Naive thymus-derived CD8-positive, alpha-beta T cell (primary cell): ENCODE measurements at places on chromosomes 16 and 17. TPM values are rescaled to one million over a fixed set of nuclear protein-coding genes. Genes with fewer than 3 reads are reported as not detected.

DNA sequence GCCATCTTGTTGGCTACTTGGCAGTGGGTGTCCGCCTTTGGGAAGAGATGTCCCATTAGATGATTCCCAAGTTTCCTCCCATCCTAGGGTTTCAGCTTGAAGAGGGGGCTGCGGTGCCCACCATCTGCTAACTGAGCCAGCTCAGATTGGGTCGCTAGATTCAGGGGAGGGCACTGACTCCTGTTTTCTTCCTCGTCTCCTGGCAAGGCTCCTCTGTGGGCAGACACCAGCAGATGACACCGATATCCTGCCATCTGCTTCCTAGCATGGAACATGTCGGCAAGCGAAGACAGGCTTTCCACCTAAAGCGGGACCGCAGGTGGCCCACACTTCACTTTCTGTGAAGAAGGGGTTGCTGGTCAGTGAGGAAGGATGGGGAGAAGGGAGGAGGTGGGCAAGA, 27.3 kb downstream of the C17orf75 start:
- H3K27ac ChIP-seq = no peak overlapping the region
- no peaks in the 10 kb centered on the region for H3K36me3 ChIP-seq
- peaks cover 6% of the 10 kb centered on the region for H3K27me3 ChIP-seq
- no peak overlapping the region for H3K4me3 ChIP-seq
- no peaks in the 10 kb centered on the region for H3K4me1 ChIP-seq

DNA sequence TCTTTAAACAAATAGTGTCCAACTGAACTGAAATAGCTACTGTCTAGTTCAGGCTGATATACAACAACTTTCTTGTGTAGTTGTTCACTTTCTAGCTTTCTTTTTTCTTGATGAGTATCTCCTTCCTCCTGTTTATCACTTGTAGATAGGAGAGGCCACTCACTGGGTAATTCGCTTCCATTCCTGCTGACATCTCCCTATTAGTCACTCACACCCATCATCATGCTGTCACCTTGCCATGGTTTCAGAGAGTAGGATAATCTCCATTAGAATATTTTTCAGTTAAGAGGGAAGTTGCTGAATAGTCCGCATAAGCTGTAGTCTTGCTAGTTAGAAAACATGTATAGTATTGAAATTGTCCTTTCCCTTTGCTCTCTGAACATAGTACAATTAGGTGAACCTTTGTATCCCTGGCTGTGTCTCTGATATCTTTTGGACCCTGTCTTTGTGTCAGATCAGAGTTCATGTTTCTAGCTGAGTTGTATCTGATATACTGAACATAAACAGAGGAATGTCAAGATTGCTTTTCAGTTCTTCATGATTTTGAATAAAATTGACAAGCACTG, 64.4 kb upstream of the RASL10B start:
- H3K27ac ChIP-seq = no peak overlapping the region
- no peak for DNase-seq
- H3K27me3 ChIP-seq = no peaks in the 10 kb centered on the region

GRCh38 chr16:1354815-1355540, 3.2 kb downstream of the GNPTG start:
- peaks cover 49% of the 10 kb centered on the region for H3K4me1 ChIP-seq
- no peaks in the 10 kb centered on the region for H3K27me3 ChIP-seq
- DNase-seq = no peak
- H3K4me3 ChIP-seq = peak overlapping the region; percentile 45

DNA sequence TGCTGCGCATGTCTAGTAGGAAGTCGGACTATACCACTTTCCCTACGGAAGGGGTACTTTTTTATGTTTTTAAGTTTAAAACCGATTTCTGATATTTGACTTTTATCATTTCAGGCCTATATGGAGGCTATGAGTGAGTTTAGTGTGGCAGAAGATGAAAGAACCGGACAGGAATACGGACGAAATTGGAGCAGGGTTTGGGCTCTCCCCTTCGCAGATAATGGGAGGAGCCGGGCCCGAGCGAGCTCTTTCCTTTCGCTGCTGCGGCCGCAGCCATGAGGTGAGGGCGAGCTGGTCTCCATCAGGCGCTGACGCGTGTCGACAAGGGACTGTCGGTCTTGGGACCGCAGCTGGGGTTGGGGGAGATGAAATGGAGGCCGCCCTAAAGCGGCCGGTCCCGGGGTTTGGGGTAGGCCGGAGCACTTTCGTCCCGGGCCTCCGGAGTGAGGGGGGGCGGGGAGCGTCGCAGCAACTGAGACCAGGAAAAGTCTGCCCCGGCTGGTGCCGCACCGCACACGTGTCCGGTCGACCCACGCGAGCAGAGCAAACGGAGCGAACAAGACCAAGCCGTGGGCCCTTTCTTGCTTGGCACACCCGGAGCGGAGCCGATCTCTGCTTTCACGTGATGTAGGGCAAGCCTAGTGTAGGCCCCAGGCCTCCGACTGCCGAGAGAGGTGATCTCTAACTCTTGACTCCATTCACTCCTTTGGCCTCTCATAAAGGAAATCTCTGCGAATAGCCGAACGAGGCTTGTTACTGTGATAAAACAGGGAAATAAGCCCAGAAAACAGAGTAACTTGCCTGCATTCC, at the start of gene RPL19:
RPL19 (plus strand) TSS at position 214 of the 810 bp plus-strand sequence; CDS start at position 276, 62 bp downstream.
- H3K36me3 ChIP-seq = peaks cover 22% of the 10 kb centered on the region

- H3K4me1 ChIP-seq = peaks cover 11% of the 10 kb centered on the region
- peak; percentile 71 for DNase-seq
- H3K27ac ChIP-seq = no peak overlapping the region
These were observed 47.0 kb upstream of the AMZ2 start for GRCh38 chr17:68200689-68201417.

The ENGASE gene
- polyA plus RNA-seq = 1.6 TPM

- H3K4me3 ChIP-seq = no peak overlapping the region
- H3K4me1 ChIP-seq = no peaks in the 10 kb centered on the region
- H3K36me3 ChIP-seq = no peaks in the 10 kb centered on the region
- no peak overlapping the region for H3K27ac ChIP-seq
- no peak for DNase-seq
These were observed 11.1 kb upstream of the CHRNE start for GRCh38 chr17:4913994-4914393.

DNA sequence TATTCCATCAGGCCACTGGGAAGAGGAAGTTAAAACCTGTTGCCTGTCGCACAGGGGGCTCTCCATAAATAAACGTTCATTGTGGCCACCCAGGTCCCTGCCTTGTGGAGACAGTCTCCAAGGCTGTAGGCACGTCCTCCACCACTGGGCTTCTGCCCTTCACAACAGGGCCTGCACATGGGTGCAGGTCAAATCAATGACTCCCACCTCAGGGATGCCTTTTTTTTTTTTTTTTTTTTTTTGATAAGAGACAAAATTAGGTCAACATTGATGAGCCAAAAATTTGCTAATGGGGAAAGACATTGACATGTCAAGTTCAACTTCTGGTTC, 12.6 kb upstream of the SLC12A3 start:
- peaks cover 23% of the 10 kb centered on the region for H3K4me1 ChIP-seq
- no peaks in the 10 kb centered on the region for H3K27me3 ChIP-seq
- no peaks in the 10 kb centered on the region for H3K36me3 ChIP-seq
- H3K27ac ChIP-seq = no peak overlapping the region

DNA sequence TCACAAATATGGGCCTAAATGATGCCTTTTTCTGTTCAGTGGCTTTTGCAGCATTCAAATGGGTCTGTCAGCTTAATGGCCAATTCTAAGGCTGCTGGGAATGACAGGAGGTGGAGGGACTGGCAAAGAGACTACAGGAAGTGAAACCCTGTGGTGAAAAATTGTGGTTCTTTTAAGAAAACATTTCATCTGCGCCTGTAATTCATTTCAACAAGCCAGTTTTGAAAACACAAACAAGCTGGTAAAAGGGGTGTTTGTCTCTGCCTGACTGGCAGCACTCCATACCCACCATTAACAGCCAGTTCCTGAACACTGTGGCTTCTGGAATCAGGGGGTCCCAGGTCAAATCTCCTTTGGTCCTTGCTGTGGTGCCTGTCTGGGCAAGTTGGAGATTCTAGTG, 3.6 kb upstream of the KDM8 start:
- peaks cover 94% of the 10 kb centered on the region for H3K4me1 ChIP-seq
- no peaks in the 10 kb centered on the region for H3K36me3 ChIP-seq
- peak overlapping the region; percentile 96 for H3K27ac ChIP-seq
- no peak for DNase-seq
- peak overlapping the region; percentile 56 for H3K4me3 ChIP-seq

DNA sequence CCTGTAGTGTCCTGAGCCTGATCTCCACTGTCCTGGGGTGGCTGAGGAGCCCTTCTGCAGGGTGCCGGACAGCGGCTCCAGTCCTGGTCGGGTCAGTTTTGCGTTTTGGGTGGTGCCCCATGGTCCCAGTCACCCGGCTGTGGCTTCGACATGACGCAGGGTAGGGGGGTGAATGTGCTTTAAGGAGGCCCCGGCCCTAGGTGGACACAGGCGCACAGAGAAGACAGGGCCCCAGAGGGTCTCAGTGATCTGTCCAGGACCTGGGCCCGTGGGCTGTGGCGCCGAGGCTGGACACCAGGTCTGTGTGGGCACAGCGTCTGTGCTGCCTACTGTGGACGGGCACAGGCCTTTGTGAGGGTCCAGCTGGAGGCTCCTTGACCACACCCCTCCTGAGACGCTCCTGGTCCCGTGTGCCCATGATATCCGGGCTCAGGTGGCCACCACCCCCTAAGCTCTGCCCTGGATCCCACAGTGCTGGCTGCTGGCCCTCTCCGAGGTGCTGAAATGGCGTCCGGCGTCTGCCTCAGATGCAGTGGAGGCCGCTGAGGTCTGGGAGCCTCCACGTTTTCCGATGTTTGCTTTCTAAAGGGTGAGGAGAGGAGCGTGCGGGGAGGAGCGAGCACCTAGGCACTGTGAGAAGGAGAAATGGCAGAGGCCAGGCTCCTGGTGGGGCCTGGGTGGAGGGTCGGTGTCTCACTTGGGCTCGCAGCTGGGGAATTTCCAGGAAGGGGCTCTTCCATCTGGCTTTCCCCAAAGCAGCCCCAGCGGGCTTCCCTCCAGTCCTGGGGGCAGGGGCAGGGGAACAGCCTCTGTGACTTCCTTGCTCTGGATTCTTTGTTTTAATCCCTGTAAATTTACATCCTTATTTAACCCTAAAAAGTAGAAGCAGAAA, 56.1 kb upstream of the ACSF3 start:
- H3K27me3 ChIP-seq = peaks cover 1% of the 10 kb centered on the region
- peaks cover 44% of the 10 kb centered on the region for H3K4me1 ChIP-seq
- no peak for DNase-seq
- no peak overlapping the region for H3K27ac ChIP-seq
- H3K4me3 ChIP-seq = no peak overlapping the region

DNA sequence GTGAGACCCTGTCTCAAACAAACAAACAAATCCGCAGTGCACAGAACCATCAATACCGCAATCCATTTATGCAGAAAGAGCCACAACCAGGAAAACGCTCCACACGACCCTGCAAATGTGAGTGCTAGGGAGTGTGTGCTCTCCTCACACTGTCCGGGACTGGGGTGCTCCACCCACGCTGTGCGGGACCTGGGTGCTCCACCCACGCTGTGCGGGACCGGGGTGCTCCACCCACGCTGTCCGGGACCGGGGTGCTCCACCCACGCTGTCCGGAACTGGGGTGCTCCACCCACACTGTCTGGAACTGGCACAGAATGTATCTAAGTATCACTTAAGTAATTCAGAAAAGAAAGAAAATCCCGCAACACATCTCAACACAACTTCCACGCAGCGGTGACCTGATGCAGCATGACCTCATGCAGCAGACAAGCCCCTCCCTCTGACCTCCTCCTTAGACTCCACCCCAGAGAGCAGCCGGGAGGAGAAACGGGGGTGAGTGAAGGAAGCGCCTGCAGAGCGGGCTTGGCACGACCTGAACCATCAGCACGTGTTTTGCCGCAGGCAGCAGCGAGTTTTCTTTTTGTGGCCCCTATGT, 38.5 kb downstream of the ZNF276 start:
- H3K27ac ChIP-seq = no peak overlapping the region
- DNase-seq = no peak
- H3K4me3 ChIP-seq = peak overlapping the region; percentile 43
- no peaks in the 10 kb centered on the region for H3K27me3 ChIP-seq

DNA sequence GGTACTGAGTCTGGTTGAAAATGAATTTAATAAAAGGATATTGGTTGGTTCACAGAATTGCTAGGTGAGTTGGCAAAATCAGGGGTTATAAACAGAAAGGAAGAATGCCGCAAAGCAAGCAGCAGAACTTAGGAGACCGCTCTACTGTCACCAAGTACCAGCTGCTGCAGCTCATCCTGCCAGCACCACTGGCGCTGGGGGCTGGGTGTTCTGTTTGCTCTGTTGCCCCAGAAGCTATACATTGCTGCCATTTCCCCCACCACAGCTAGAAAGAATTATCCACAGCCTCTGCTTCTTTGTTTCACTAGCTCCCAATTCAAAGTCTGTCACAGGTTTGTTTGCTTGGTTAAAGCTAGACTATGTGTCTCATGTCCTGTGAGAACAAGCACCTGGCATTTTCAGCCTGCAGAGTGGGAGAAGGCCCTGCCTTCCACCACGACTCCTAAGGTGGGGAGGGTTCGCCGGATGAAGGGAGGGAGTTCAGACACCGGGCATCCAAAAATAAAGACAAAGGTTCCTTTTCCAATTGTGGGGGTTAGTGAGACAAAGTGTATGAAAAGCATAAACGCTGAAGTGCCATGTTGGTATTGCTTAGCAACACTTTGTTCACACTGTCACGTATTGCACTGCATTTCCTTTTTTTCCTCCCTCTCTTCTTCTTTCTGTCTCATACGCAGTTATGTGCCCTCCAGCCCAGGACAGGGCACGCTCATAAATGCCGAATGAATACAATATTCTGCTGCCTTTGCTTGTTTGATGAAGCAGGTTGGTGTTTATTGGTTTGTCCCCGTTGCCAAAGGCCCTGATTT, 9.6 kb upstream of the CPD start:
- peaks cover 8% of the 10 kb centered on the region for H3K4me1 ChIP-seq
- H3K27me3 ChIP-seq = peaks cover 3% of the 10 kb centered on the region
- H3K36me3 ChIP-seq = no peaks in the 10 kb centered on the region
- peak overlapping the region; percentile 77 for H3K27ac ChIP-seq

The FTO gene
- 87.8 TPM for polyA plus RNA-seq
